RCC 7860 (cell line): ENCODE measurements at places on chromosomes 4 and X.
A peak's percentile ranks its signal among the peaks of the same experiment; 100 is the strongest.

DNA sequence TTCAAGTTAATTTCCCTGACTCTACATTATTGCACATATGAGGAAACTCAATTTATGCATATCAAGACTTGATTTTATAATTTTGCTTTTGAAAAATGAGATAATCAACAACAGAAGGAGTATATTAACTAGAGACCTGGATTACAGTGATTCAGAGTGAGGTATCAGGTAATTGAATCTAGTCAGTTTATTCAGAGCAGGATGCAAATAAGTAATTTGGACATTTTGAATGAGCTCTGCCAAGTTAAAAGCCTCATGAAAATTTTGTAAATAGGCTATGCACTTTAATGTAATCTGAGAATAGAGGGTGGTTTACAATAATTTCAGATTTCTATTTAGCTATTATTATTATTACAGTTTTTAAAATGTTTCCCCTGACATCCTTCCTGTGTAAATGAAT lies 203.7 kb upstream of the EMCN start:
- no peak for DNase-seq

GRCh38 chrX:20595928-20596575 lies 329.3 kb upstream of the RPS6KA3 start:
- DNase-seq: peak; percentile 43

DNA sequence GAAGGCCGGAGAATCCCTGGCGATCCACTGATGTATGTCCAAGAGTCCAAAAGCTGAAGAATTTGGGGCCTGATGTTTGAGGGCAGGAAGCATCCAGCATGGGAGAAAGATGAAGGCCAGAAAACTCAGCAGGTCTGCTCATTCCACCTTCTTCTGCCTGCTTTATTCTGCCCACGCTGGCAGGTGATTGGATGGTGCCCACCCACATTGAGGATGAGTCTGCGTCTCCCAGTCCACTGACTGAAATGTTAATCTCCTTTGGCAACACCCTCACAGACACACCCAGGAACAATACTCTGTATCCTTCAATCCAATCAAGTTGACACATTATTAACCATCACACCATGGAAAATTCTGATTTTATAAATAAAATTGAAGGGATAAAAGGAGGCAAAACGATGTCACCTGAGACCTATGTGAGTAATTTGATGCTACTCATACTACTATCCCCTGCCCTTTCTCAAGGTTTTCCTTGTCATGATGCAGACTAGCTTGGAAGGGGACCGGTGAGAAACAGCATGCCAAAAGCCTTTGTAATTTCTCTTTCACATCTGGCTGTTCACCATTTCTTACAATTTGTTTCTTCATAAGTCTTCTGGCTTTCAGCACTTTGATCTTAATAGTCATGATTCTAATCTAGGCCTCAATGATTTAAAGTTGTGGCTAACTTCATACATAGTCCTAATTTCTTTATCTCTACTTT lies 9.7 kb upstream of the PYURF start:
- no peak for DNase-seq

- DNase-seq: no peak
These were observed 34.5 kb downstream of the PIGG start for GRCh38 chr4:533318-534100.

DNA sequence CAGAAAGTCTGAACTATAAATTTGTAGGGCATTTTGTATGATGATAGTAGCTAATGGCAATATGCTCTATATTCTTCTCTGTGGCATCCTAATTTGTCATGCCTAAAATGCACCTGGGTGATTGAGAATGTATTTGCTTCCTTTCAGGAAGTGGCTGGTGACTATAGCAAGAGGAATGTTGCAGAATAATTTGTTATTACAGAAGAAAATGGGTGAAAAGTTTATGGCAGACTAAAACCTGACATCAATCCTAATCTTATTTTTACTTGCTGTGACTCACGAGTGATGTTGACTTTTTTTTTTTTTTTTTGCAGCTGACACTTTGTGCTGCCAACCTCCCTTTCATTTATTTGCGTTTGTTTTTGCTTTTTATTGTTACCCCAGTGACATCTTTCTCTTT lies 141.1 kb downstream of the MSL3 start:
- DNase-seq: peak; percentile 70

DNA sequence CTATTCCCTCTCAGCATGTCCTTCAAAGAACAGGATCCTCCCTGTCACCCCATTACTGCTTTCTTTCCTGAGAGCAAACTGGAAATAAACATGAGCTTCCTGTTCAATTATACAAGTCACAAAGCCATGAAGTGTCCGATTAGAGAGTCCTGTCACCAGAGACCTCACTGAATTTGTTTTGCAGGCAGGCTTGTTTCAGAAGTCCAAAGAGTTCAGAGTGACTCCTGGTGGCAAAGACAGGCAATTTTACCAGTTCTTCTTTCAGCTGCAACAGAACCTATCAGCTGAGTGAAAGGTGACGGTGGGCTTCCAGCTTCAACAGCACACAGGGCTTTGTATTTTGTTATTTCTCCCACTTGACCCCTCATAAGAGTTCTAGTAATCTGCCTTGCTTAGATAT lies 6.4 kb downstream of the ELK1 start:
- no peak for DNase-seq

DNA sequence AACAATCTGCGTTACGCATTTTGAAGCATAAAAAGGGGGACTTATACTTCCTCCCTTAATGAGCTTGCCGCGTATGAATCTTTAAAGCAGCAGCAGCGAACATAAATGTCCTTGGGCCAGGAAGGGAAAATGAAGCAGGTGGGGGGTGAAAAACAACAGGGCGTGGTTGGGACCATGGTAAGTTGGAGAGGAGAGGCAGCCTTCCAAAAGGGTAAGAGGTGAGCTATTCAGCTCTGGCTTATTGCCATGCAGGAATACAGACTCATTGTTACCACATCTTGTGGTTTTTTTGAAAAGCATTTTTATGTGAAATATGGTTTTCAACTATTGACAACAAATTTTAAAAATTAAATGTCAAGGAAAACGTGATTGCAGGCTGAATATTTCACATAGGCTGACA lies 710.7 kb upstream of the FAM241A start:
- DNase-seq: no peak

- no peak for DNase-seq
These were observed 41.1 kb downstream of the NELFA start for GRCh38 chr4:1967512-1968149.

- DNase-seq: no peak
These were observed 149.9 kb downstream of the SLC10A7 start for GRCh38 chr4:146371812-146372211.

GRCh38 chr4:54930226-54930625 lies 195.2 kb downstream of the KDR start:
- no peak for DNase-seq

- DNase-seq: no peak
These were observed 166.1 kb downstream of the BCOR start for GRCh38 chrX:39931529-39932282.

GRCh38 chrX:149462849-149463248 lies 42.3 kb downstream of the IDS start:
- no peak for DNase-seq

GRCh38 chrX:88325634-88326033 lies 421.4 kb upstream of the CPXCR1 start:
- no peak for DNase-seq

GRCh38 chr4:142719854-142720541 lies 126.1 kb downstream of the INPP4B start:
- peak; percentile 11 for DNase-seq

- DNase-seq: no peak
These were observed 822 bp upstream of the PFKFB1 start for GRCh38 chrX:54994668-54995351.

DNA sequence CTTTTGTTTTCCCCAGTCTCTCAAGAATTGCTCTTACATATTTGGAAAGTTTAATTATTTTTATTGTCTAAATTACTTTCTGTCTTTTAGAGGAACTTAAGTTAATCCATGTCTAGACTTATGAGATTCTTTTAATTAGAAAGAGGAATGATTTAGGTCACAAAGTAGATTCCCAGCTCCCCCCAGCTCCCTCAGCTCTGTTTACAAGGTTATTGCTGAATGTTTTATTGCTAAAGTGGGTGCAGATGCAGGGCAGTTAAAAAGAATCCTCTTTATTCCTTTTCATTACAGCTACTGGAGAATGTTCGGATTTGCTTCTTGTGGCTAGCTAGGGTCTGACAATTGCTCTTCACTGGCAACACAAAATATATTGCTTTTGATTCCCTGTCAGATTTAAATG lies 33.7 kb upstream of the CCKAR start:
- no peak for DNase-seq

DNA sequence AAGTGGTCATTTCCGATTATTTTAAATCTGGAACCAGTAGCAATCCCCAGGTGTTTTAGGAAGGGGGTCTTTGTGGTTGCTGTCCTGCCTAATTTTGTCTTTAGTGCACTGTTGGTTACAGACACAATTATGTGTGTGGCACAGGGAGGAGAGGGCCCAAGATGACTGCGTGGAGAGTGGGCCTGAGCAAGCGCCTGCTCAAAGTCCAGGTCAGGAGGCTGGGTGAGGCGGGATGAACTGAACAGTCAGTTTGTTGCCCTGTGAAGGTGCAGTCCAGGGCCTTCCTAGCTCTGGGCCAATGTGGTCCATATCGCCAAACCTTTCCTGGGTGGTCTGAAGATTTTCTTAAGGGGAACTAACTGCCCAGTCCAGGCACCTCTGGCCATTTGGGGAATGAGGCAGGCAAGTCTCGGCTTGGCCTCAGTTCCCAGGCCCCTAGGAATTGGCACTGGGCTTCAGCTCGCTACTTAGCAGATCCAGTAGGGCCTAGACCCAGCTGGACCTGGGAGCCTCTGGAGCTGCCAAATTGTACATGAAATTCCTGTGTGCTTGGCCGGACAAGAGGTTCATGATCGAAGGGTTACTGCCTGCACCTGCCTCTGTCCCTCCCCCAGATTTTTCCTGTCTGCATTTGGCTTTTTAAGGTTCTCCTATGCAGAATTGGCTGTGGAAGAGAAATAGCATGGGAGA lies 47.6 kb downstream of the ANAPC4 start:
- no peak for DNase-seq

DNA sequence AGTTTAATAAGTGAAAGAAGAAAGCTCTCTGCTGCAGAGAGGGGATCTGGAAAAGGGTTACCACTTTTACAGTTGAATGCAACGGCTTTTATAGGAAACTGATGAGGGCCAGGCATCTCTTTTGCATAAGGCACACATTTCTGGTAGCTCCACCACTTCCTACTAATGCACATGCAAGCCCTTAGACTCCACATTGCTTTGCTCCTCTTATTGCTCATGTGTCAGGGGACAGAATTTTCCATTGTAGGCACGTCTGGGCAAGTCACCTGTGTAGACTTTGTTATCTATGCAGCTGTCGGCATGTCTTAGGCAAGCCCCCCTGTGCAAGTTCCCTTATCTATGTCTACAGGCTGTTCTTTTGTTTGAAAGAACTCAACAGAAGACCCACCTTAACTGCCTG lies 294.6 kb upstream of the STS start:
- DNase-seq: no peak

DNA sequence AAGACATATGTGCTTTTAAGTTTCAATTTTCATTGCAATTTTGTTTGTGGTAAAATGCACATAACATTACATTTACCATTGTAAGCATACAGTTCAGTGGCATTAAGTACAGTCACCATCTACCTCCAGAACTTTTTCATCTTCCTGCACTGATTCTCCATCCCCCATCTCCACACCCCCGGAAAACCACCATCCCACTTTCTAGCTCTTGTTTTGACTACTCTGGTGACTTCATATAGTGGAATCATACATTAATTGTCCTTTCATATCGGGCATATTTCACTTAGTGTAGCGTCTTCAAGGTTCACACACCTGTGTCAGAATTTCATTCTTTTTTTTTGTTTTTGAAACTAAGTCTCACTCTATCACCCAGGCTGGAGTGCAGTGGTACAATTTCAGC lies 143.5 kb downstream of the GPR143 start:
- DNase-seq: no peak

GRCh38 chr4:119286377-119287002 lies 35.4 kb downstream of the FABP2 start:
- DNase-seq: peak; percentile 27

DNA sequence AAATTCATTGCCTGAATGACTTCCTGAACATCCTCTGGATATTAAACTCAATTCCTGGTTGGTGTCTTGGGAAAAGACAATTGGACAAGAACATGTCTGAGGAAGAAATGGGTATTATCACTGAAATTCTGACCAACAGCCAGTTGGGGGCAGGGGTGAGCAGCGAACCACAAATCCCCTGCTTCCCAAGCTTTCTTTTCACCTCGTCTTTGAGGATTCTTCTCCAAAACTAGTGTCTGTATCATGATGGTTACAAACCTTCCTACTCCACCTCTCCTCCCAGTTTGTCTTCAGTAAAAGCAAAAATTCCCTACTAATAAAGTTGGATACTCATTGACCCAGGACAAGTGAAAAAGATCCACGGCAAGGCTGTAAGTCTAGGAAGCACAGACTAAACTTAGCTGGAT lies 48.3 kb upstream of the WDR1 start:
- DNase-seq: peak; percentile 31

DNA sequence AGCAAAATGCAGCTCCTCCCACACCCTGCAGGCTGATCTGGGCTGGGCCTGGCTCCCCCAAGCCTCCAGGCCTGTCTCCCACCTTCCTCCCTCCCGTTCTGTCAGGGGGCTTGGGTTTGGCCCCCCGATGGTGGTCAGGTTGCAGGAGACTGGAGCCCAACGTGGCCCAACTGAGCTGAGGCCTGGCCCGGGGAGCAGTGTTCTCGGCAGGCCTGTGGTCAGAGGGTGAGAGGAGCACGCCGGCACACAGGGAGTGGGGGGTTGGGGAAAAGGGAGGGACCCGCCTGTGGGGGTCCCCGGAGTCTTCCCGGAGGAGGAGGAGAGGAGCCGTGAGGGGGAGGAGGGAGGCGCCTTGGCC lies 43.2 kb upstream of the NKX1-1 start:
- no peak for DNase-seq

DNA sequence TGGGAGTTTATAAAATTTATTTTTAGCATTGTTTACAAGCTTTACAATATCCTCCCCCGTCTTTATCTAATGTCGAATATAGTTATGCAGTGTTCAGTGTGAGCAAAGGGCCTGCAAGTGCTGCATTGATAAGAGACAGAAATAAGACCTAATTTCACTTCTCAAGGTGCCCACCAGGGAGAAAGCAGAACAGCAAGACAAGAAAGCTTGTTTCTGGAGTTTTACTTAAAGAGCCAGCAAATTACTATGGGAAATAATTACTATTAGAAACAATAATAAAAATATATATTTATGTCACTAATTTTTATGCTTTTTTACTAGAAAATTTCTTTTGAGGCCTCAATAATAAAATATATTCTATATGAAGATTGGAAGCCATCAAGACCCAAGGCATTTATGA lies 2677.7 kb downstream of the ARAP2 start:
- no peak for DNase-seq

- peak; percentile 25 for DNase-seq
These were observed 63.6 kb downstream of the HADH start for GRCh38 chr4:108053251-108053711.
